ENCODE measurements at places on chromosomes 5 and 9. TPM values are rescaled to one million over a fixed set of nuclear protein-coding genes. Genes with fewer than 3 reads are reported as not detected.
A peak's percentile ranks its signal among the peaks of the same experiment; 100 is the strongest.

GRCh38 chr5:173201636-173202265 is 33.3 kb downstream of the NKX2-5 start:
- DNase-seq: peak; percentile 62

GRCh38 chr9:68668127-68668526 is 36.9 kb upstream of the PIP5K1B start:
- no peak for DNase-seq

DNA sequence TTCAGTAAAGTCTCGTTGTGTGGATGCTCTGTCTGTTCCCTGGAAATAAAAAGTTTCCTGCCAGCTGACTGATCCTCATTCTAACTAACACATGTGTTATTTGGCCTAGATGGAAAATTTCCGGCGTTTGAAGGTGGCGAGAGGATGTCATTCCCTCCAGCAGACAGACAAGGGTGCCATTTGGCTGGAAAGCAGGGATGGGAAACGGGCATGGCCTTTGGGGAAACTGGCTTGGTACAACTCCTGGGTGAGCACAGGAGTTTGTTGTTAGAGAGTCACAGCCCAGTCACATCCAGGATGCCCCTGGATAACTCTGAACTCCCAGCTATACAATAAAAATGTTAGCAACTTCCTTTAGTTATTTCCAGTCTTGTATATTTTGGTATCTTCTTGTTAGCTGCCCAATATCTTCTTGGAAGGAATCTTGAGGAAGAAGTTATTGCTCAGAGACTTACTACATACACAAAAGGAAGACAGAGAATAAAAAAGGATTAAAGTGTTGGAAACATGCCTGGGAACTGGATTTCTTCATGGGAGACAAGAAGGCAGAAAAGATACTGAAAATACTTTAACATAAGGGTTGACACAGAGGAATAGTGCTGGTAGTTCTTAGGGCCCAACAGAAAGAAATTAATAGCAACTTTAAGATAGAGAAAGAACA is 41.9 kb downstream of the TEK start:
- DNase-seq: no peak

DNA sequence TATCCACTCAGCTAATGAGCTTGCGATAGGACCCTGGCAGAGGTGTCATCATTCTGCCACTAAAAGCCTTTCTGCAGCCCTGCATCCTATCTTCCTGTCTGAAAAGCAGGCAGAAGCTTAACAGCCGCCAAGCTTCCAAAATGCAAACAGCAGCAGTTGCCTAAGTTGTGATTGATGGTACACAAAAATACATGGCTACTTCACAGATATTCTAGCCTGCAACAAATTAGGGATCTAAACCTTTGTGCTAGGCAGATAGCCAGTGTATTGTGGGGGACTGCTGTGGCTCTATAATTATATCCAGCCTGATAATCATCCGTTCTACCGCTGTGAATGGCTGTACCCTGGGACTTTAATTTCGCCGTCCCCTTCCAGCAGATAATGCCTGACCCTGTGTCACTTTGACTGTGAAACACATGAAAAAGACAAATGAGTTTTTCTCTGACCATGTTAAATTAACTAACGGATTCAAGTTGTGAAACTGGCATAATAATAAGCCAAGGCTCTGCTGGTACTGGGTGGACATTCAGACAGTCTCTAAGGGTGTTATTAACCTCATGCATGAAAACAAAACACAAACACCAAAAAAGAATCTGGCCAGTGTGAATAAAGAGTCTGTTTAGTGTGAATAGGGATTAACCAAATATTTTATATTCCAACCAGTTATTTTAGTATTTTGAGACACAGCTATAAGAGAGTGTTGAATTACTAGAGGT is 45.9 kb downstream of the SEMA6A start:
- no peak for DNase-seq

GRCh38 chr5:113971454-113971853 is 390.4 kb upstream of the KCNN2 start:
- no peak for DNase-seq

DNA sequence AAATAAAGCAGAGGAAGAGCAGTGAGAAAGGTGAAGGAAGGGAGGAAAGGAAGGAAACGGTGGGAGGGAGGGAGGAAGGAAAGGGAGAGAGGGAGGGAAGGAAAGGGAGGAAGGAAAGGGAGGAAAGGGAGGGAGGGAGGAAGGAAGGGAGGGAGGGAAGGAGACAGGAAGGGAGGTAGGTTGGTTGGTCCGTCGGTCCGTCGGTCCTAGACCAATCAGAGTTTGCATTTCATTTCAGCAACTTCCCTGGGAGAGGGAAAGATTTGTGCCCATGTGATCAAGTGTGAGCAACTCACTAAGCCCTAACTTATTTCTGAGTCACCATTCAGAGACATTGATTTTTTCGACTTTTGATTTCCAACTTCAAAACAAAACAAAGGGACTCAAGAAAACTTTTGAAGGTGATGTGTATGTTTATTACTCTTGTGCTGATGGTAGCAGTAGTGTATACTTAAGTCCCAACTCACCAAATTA is 18.8 kb downstream of the NANS start:
- peak; percentile 56 for DNase-seq

- DNase-seq: no peak
Measured at GRCh38 chr5:145939540-145940065, 3.2 kb downstream of the SH3RF2 start.

The GABRG2 gene
- polyA plus RNA-seq: not detected

The FAM153A gene
- polyA plus RNA-seq: not detected
